SHP77 treated with DMSO at 0.1 percent for 48 hours (cell line): ENCODE measurements at places on chromosomes 13 and 19.

DNA sequence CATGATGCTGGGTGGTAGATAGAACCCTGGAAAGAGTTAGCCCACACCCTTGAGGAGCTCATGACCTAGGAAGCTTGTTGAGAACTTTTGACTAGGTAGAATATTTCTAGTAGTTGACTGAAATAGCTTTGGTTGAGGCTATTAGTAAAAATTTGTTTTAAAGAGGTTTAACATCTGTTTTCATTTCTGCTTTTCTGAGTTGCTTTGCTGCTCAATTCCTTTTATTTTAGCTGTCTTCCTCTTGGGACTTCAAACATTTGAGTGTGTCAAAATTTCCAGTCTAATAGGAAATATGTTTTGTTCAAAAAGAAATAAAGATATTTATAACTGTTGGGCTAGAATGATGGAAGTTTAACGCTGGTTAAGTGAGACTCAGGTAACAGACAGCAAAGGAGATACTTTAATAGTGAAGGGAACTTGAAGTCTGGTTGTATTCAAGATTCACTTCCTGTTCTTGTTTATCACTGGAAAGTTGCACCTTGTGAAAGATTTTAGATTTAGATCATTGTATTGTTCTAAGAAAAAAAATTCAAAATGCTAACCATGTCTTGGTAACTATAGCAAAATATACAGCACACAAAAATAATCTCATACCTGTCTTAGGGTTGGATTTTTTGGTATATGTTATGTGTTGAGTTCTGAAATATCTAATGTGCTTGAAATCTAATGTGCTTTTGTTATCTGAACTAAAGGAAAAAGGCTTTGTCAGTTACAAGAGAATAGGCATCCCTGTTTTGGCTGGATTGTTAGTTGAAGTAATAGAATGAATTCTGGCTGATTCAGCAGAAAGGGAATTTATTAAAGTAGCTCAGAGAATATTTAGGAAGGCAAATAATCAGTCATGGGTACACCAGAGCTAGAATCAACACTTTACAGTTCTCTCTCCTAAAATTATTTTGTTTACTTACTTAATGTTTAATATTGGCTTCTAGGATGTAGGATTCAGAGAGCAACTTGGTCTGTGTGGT, 24.4 kb upstream of the GPR18 start:
- DNase-seq: no peak

GRCh38 chr13:76053181-76053580, 417.1 kb downstream of the LMO7 start:
- DNase-seq: no peak

DNA sequence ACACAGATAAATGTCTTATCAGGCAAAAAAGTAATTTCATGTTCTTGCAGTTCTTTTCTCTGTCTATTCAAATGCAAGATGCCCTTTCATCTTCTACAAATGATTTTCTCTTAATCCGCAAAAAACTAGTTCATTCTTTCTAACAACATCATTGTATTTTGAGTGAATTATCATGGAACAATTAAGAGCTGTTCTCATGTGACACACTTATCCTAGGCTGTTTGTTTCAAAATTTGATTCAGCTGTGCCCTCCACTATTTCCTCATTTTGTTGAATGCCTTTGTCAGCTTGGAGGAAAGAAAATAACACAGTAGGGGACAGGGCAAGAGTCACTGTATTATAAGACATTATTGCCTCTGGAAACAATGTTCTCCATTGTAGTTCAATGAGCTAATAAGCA, 396.9 kb downstream of the KCTD12 start:
- no peak for DNase-seq

DNA sequence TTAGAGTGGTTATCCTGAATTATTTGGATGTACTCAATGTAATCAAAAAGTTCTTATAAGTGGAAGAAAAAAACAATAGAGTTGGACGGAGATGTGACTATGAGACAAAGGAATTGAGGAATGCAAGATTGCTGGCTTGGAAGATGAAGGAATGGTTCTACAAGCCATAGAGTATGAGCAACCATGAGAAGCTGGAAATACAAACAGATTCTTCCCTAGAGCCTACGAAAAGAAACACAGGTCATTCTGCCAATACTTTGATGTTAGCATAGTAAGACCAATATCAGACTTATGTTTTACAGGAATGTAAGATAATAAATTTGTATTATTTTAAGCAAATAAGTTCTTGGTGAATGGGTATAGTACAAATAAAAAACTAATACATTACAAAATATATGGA, 249.2 kb downstream of the DIAPH3 start:
- no peak for DNase-seq

GRCh38 chr19:2494084-2494446, 18.1 kb downstream of the GADD45B start:
- no peak for DNase-seq

DNA sequence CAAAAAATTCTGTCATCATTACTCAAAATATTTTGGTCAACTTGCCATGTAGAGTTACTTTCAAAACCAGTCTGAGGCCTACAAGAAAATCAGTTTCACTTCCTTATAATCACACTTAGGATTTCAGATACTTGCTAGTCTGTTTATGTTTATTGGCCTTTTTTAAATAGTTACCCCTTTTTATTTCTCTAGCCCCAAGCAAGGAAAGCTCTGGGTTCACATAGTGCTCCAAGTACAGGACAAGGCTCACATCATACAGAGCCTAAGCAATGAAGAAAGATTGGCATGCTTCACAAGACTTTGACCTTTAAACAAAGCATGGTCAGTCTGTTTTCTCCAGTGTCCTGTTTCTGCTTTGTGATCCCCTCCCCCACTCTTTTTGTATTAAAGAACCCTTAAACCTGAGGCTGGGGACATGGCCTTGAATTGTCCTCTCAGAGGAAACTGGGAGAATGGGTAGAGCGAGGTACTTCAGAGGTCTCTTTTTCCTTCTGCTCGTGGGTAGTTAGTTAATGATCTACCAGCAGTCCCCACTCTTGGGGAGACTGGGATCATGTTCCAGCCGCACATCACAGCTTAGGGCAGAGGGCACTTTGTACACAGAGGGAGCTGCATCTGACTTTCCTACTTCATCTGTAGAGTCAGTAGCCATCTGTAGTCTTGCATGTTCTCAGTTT, 30.7 kb downstream of the CEACAM1 start:
- no peak for DNase-seq

DNA sequence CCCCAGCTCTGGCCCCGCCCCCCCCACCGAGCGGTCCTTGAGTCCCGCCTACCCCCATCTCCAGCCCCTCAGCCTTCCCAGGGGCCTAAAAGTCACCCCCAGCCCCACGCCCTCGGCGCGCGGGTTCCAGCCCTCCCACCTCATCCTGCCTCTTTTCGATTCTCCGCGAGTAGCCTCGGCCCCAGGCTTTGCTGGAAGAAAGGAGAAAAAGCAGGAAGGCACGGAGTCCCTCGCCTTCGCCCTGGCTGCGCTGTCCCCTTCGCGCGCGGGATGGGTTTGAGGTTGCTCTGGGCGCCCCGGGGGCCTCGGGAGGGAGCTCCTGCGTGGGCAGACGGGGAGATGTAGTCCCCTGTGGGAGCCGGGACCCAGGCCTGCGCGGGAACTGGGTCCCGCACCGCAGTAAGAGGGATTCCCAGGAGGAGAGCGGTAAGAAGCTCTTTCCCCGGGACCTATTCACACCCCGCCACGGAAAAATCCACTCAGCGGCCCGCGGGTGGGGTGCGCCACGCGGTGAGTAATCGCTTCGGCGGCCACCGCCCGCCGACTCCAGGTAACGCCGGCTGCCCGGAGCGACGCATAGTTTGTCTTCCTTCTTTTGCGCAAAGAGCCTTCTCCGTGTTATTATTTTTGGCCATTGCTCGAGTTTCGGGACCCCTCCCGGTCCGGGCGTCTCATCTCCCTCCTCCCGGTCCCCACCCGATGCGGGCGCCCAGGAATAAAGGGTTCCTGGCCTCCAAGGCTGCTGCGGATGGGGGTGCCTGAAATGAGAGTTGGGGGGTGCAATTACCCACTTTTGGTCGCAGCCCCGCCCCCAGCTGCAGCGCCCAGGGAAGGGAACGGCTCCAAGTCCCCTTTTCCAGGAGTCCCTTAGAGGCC, 865 bp upstream of the CRLF1 start:
- DNase-seq: no peak

DNA sequence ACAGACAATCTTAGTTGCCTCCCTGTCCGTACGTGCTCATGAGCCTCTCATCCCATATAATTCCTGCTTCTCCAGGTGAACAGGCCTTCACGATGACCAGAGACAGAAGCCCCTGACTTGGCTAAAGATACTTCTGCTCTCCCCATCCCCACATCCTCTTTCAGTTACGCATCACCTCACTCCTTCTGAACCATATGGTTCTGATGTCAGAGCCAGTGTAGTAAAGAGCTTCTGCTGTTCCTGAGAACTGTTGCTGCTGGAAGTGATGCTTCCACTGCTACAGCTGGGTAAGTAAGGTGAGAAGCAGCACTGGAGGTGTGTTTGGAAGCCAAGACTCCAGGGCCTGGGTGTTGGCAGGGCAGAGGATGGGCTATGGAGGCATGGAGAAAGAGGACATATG, 12.9 kb downstream of the SIGLECL1 start:
- DNase-seq: no peak

- DNase-seq: no peak
Observed at GRCh38 chr19:15038294-15038693, 11.0 kb upstream of the CASP14 start.

DNA sequence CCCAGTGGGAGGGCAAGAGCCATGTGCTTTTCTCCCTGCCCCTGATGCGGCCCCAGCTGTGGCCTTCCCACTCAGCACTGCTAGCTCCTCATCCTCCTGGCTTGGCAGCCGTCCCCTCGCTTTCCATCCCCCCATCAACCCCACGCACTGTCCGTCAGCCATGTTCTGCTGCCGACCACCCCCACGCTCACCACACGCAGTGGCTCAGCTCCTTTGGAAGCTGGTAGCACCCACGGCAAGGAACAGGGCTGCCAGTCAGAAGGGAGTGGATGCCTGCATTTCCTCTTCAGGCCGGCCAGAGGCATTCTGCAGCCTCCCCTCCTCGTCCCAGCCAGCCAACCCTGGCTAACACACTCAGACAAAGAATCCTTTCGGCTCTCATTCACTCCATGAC, 6.3 kb downstream of the CALM3 start:
- no peak for DNase-seq

GRCh38 chr19:28670836-28671235, 542.1 kb downstream of the UQCRFS1 start:
- no peak for DNase-seq

DNA sequence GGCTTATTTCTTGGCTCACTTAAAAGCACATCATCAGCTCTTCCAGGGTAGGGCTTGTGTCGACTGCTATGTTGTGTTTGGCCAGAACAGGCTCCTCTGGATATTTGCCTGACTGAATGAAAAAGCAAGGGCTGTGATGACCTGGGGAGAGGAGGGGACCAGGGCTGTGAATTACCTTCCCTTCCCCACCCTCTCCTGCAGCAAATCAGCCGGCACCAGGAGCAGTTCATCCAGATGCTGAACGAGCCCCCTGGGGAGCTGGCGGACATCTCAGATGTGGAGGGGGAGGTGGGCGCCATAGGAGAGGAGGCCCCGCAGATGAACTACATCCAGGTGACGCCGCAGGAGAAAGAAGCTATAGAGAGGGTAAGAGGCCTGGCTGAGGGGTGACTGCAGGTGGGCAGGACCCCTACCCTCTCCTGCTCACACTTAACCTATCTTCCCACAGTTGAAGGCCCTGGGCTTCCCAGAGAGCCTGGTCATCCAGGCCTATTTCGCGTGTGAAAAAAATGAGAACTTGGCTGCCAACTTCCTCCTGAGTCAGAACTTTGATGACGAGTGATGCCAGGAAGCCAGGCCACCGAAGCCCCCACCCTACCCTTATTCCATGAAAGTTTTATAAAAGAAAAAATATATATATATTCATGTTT, 4.4 kb downstream of the GADD45GIP1 start:
- no peak for DNase-seq

DNA sequence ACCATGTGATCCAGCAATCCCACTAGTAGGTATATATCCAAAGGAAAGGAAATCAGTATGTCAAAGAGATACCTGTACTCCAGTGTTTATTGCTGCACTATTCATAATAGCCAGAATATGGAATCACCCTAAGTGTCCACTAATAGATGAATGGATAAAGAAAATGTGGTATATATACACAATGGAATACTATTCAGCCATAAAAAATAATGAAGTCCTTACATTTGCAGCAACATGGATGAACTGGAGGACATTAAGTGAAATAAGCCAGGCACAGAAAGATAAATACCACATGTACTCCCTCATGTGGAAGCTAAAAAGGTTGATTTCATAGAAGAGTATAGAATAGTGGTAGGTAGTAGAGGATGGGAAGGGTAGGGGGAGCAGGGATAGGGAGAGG, 23.5 kb downstream of the BORA start:
- no peak for DNase-seq

GRCh38 chr13:56718791-56719190, 421.9 kb upstream of the PRR20A start:
- no peak for DNase-seq

DNA sequence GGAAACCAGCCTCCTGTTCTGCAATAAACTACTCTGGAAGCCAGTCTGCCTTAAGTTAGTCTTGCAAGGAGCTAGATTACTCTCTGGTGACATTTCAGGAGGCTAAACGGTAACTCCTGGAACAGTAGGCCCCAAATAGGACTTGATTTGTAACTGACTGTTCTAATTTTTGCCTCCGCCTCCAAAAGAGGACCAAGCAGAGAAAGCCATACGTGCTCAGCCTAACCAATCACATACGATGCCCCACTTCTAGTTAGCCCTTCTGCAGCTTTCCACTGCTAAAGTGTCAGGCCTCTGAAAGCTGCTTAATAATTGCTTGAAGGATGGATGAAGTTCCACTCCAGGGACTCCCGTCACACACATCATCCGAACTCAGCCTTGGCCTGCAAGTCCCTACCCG, 744 bp downstream of the ZNF805 start:
- DNase-seq: no peak

DNA sequence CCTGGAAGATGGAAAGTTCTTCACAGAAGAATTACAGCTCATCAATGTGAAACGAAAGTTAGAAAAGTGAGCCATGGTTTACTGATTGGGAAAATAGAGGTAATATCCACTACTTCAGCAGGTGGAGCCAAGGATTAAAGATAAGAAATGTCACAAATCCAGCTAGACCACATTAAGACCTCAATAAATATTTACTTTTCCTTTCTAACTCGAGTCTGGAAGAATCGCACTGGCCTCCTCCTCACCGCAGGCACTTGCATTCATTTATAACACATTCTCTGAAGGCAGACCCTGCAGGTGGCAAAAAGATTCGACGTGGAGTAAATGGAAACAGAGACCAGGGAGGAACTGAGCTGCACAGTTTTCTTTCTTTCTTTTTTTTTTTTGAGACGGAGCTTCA, 7.4 kb downstream of the SLC35E1 start:
- no peak for DNase-seq

- no peak for DNase-seq
Observed at GRCh38 chr13:67048084-67048820, 181.9 kb downstream of the PCDH9 start.
